ENCODE measurements at places on chromosomes 16 and 17. TPM values are rescaled to one million over a fixed set of nuclear protein-coding genes. Genes with fewer than 3 reads are reported as not detected.
A peak's percentile ranks its signal among the peaks of the same experiment; 100 is the strongest.

GRCh38 chr17:80613732-80614071, 69.1 kb downstream of the RPTOR start:
- no peak for DNase-seq

GRCh38 chr17:80219013-80219762, 945 bp downstream of the SGSH start:
- peak; percentile 73 for DNase-seq

DNA sequence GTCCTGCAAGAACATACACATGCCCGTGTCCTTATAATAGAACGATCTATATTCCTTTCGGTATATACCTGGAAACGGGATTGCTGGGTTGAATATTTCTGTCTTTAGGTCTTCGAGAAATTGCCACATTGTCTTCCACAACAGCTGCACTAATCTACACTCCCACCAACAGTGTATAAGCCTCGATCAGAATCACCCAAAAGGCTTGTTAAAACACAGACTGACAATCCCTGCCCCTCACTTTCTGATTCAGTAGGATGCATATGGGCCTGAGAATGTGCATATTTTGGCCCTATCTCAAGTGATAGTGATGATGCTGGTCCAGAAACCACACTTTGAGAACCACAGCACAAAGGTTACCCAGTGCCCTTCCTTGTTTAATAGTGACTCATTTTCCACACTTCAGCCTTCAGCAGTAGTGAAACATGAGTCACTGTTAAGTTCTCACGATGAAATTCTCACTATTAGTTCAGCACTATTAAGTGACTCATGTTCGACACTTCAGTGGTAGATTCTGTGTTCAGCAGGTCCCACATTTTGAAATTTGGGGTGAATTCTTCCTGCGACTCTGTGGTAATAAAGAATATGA, 215.6 kb downstream of the GRIN2A start:
- DNase-seq: no peak

GRCh38 chr17:74502861-74503260, 28.4 kb downstream of the CD300LB start:
- DNase-seq: no peak

IRX3 gene
- total RNA-seq: 0.47 TPM

DNA sequence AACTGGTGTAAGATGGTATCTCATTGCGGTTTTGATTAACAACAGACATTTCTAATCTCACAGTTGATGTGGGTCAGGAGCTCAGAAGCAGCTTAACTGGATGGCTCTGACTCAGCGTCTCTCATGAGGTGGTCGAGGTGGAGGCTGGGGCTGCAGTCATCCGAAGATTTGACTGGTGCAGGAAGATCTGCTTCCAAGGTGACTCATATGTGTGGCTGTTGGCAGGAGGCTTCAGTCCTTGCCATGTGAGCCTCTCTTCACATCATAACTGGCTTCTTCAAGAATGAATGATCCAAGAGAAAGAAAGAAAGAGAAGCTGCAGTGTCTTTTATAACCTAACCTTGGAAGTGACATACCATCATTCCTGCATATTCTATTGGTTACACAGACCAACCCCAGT, 376.1 kb downstream of the SEC14L1 start:
- DNase-seq: no peak

DNA sequence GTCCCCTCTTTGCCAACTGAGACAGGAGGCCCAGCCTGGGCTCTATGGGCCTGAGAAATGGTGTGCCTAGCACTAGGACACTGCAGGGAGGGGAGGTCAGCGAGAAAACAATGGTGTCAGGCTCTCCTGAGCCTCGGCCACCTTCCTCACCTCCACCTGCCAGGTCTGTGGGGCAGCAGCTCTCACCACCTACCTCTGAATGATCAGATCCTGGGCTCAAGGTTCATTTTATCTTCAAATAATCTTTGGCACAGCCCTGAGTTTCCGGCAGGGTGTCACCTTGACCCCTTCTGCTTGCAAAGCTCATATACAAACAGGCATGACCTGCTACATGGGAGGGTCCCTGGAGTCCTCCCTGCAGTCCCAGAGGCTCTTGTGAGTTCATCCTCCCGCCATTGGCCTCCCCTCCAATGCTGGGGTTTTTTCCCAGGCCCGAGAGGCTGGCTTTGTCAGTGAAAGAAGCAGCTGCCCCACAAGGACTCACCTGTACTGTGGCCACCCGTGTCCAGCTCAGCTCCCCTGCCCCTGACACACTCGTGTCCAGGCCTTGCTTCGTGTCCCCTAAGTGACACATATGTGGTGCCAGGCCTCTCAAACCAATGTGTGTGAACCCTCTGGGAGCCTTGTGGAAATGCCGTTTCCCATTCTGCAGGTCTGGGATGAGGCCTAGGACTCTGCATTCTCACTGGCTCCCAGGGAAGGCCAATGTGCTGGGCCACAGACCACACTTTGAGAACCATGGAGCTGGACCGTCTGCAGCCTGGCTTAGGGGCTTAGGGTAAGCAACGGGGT, 176.8 kb upstream of the CIBAR2 start:
- DNase-seq: no peak

DNA sequence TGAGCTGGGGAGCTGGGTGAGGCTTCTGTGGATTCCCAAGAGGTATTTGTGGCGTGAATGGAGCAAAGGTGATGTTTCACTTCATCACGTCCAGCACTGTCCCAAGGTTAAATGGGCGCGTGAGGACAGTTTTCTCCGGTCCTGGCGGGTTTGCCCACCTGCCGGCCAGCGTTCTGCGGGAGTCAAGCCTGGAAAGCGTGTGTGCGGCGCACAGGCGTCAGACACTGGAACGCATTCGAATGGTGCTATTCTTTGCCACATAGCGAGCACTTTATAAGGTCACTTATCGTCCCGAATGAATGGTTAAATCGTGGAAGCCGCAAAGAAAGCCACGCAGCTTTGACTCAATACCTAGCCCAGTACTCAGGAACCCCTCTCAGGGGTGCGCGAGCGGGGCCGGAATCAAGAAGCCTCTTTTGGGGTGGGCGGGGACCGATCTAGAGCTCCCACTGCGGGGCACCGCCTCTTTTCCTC, 446 bp upstream of the PSMD11 start:
- no peak for DNase-seq

Measured in ovary (tissue), 10 donors.